ENCODE measurements at places on chromosomes 4 and X.
A peak's percentile ranks its signal among the peaks of the same experiment; 100 is the strongest.

- DNase-seq: no peak
Observed at GRCh38 chrX:119095936-119096335, 23.1 kb downstream of the CT47C1 start.

GRCh38 chr4:157957905-157958304 is 214.9 kb downstream of the GASK1B start:
- DNase-seq: no peak

DNA sequence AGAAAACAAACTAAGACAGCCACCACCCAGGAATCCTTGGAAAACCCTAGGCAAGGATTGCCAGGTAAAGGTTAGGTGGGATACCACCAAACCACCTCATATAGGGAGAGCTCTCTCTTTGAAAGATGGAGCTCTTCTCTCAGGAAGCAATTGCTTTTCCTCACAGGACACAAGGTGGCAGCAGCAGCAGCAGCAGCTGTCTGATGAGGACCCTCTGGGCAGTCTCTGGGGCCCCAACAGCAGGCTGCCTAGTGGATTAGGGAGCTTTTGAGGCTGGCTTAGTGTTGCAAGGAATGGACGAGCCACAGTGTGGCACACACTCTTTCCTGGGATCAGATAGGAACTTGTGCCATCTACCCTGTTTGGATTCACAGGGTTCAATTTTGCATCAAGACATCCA is 41.4 kb upstream of the CHRDL1 start:
- DNase-seq: no peak

GRCh38 chr4:137310593-137311490 is 221.5 kb downstream of the PCDH18 start:
- DNase-seq: no peak

- DNase-seq: no peak
Observed at GRCh38 chrX:39636481-39636880, 461.3 kb downstream of the BCOR start.

DNA sequence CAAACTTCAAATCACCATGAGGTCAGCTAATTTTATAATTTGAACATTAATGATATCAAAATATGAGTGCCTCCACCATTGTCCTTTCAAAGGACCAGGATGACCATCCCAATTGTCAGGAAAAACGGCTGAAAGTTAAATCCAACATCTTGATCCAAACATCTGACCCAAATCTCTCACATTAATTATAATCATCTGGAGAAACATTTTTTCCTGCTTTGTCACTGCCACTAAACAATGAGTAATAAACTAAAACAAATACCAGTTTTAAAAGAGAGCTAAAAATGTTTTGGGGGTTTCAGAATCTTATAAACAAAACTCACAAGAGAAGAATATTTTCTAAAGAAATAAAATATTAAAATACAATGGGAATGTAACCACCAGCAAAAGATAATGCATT is 45.7 kb upstream of the NDST4 start:
- no peak for DNase-seq

DNA sequence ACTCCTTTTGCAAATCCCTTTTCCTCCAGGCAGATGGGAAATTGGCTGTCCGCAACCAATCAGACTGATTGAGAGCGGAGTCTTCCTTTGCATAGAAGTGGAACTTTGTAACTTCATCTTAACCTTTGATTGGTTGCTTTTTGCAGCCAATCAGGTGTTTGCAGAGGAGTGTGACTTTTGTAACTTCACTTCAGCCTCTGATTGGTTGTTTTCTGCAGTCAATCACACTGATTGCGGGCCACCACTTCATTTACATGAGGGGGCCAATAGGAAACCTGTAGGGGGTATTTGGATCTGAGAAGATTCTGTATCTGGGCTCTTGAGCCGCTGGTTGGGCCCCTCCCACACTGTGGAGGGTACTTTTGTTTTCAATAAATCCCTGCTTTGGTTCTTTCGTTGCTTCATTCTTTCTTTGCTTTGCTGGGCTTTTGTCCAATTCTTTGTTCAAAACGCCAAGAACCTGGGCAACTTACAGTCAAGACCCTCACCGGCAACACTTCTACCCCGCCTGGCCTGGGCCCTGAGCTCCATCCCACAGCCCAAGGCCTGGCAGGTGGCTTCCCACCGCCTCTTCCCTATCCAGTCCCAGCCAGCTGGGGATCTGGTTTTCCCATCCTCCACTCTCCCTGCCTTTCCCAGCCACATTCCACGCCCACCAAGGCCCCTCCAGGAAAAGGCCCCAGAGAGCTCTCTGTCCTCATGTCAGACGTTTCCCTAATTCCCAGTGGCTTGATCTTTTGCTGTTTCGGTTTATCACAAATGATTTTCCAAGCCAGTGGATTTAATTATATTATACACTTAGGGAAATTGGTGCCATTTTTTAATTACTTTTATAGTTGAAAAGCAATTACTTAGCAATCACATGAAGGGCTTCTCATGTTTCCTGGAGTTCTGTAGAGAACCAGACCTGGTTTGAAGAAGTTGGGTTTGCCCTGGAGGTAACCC is 110.2 kb upstream of the STX18 start:
- DNase-seq: no peak

DNA sequence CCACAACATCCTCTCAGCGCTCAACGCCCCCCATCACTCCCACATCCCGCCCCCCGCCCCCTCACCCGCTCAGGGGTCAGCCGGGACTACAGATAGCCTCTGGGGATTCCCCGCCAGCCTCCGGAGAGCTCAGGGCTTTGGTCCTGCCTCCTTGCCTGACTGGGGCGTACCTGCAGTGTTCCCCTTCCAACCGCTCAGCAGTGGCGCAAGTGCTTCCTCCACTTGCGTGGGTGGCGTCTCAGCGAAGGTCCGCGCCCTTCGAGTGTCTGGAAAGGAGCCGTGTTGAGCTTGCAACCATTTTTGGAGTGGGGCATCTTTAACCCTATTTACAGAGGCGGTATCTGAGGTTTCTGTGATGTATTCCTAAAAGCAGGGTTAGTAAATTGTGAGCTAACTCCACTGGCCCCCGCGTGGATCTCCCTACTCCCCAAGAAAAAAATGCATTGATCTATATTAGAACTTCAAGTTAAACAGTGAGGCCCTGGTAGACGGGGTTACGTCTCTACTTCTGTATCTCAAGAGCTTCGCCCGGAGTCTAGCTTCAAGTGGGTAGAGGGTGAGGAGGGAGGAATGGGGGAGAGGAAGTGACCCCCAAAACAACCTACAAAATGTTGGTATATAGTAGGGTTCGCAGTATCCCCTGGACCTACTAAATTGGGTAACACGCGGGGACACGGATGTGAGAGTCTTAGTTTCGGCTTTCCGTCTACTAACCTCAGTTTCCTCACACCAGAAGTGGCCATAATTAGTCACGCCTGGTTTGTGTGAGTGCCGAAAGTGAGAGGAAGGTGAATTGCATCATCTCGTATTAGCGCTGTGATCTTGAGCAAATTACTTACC is 16.1 kb downstream of the NKX3-2 start:
- DNase-seq: no peak

- no peak for DNase-seq
Observed at GRCh38 chr4:184591070-184591677, 58.1 kb downstream of the CASP3 start.

GRCh38 chrX:22278375-22278774 is 5.7 kb downstream of the CBLL2 start:
- DNase-seq: no peak

GRCh38 chr4:92339676-92340075 is 35.9 kb downstream of the GRID2 start:
- DNase-seq: no peak

GRCh38 chr4:98794565-98795205 is 134.2 kb downstream of the EIF4E start:
- no peak for DNase-seq

- no peak for DNase-seq
Observed at GRCh38 chr4:113467581-113467980, 294.0 kb downstream of the CAMK2D start.

- no peak for DNase-seq
Observed at GRCh38 chrX:17464194-17464593, 89.2 kb downstream of the NHS start.

DNA sequence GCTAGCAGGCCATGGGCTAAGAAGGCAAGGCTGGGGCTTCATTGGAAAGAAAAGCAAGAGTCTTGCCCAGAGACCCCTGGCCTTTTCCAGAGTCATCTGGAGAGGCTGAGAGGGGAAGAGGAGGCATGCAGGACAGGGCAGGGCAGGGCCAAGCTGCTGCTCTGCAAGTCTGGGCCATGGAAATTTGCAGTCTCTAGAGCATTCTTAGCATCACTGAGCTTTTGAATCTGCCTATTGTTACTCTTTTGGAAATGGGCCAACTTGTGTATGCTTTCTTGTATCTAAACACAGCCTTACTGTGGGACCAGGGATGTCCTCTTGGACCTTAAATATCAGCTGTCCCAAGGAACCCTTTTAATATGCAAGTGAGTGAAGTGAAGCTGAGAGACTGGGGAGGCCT is 560.5 kb downstream of the MID1IP1 start:
- DNase-seq: no peak

GRCh38 chrX:71366674-71367256 is 608 bp downstream of the TAF1 start:
- peak; percentile 11 for DNase-seq

DNA sequence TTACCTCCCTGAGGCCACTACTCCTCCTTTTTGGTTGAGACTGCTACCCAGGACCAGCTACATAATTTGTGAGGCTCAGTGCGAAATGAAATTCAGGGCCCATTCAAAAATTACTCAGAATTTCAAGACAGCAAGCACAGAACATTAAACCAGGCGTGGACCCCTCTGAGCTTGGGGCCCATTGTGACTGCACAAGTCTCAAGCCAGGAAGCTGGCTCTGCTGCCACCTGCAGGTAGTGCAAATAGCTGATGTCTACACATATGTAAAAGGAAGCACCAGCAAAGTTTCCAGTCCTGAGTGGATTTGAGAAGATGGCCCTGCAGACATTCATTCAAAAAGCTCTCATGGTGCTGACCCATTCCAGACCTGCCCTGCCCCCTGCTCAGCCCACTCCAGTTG is 213.4 kb upstream of the LNX1 start:
- DNase-seq: no peak

- DNase-seq: no peak
Observed at GRCh38 chr4:17577665-17578481, 875 bp downstream of the LAP3 start.
